ENCODE measurements at places on chromosomes 7 and 10.

DNA sequence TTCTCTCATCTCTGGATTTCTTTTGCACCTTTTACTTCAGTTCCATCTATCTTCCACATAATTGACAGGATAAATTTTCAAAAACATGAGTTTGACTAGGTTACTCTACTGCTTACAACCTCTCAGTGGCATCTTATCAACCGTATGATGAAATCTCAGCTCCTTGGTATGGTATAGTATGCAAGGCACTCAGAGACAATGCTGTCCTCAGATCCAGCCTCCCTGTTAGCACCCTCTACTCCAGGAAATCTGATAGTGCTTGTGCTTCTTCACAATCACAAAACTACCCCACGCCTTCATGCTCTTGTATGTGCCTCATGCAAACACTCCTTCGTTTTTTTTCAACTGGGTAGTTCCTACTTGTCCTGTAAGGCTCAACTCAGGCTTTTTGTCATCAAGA lies 330.7 kb downstream of the GPR158 start:
- no peak for DNase-seq

- no peak for DNase-seq
Observed at GRCh38 chr7:143015926-143016490, 10.9 kb downstream of the OR9A2 start.

GRCh38 chr7:128887169-128888038 lies 23.1 kb downstream of the KCP start:
- DNase-seq = no peak

DNA sequence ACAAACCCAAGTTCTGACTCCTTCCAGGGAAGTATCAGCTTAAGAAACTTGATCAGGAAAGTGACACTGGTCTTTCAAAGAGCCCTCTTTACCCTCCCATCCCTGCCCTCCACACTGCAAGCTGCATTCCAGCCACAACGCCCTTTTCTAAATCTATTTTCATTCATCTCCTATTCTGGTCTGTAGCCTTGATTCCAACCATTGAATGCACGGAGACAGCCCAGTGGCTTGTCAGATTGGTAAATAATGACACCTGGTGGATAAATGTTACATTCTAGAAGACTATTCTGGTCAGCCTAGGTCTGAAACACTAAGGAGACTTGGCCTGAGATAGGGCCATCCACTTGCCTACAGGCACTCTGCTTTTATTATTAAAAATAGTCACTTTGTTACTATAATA lies 20.9 kb downstream of the MORN4 start:
- DNase-seq = no peak

DNA sequence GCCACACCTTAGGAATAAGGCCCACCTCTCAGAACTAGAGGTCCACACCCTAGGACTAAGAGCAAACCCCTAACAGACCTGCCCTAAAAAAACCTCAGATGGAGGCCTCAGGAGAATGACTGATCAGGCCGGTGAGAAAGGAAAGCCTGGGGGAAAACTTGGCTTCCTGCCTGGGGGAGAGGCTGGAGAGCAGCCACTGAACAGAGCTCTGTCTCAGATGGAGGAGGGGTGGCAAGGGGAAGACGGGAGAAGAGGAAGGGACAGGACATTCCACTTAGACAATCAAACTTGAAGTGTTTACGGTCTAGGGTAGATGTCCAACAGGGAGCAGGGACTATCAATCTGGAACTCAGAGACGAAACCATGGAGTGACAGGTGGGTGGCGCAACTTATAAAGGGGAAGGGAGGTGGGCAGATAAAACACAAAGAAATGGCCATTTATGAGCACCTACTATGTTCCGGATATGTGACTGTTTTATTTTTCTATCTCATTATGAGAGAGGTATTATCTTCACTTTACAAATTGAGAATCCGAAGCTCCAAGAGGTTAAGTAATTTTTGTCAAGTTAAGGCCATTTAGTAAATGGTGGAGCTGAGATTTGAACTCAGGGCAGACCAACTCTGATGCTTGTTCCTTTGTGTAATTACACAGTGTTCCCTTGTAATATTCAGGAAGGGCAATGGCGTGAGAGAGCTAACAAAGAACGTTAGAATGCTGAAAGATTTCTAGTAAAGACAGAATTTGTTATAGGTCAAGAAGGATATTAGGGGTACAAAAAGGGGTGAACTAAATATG lies 82.6 kb downstream of the DNMBP start:
- DNase-seq = no peak

DNA sequence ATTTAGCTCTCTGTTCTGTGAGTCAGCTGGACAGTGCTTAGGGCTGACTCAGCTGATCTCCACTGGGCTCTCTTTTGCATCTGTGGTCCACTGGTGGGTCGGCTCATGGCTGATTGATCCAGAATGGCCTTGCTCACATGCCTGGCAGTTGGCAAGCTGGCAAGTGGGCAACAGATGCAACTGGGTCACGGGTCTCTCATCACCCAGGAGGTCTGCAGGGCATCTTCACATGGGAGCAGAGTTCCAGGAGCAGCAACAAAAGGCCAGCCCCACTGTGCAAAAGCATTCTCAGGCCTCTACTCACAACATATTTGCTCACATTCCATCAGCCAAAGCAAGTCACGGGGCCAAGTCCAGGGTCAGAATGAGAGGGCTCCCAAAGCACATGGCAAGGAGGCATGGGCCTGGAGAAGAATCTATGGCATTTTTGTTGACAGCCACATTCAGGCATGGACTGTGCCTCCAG lies 98.8 kb downstream of the OAT start:
- no peak for DNase-seq

DNA sequence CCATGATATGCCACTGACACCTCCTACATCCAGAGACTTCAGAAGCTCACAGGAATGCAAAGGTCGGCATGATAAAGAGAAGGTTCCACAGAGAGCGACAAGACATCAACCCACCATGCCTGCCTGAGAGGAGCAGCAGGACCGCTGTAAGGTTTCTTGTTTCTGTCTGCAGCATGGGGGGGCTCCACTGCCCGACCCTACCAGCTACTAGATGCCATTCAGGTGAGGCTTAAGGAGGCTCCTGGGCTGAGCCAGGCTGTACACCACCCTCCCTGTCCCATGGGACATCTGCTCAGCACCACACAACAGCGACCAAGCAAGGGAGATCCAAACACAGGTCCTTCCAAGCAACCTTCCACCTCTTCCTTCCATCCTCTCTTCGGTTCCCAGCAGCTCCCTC lies 234.6 kb downstream of the TNS3 start:
- no peak for DNase-seq

GRCh38 chr10:110636932-110637557 lies 7.1 kb upstream of the RBM20 start:
- no peak for DNase-seq
